Fibroblast of skin of right biceps (primary cell): ENCODE measurements at places on chromosomes 16 and 17.
A peak's percentile ranks its signal among the peaks of the same experiment; 100 is the strongest.

DNA sequence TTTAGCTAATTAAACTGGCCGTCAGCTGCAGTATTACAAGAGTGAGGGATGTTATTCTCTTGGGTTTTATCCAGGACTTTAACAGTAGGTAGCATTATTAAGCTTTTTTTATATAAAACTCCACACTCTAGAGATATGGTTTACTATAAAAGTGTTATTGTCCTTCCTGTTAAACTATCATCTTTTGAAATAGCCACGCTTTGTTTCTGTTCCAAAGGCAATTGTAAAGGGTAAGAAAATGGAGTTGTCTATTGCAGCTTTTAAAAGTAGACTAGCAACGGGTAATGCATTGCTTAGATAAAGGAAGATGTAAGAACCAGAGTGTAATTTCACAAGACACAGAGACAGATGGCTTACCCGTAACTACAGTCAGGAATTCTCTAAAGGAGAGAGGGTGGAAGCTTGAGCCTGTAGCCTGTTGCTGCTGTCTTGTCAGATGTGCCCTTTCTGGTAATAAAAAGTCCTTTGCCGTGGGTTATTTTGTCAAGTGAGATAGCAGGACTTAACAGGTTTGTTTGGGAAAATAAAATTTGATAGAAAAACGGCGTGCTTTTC, 56.4 kb downstream of the WWOX start:
- no peak for DNase-seq

GRCh38 chr17:50830352-50830751, 5.0 kb upstream of the WFIKKN2 start:
- no peak for DNase-seq

DNA sequence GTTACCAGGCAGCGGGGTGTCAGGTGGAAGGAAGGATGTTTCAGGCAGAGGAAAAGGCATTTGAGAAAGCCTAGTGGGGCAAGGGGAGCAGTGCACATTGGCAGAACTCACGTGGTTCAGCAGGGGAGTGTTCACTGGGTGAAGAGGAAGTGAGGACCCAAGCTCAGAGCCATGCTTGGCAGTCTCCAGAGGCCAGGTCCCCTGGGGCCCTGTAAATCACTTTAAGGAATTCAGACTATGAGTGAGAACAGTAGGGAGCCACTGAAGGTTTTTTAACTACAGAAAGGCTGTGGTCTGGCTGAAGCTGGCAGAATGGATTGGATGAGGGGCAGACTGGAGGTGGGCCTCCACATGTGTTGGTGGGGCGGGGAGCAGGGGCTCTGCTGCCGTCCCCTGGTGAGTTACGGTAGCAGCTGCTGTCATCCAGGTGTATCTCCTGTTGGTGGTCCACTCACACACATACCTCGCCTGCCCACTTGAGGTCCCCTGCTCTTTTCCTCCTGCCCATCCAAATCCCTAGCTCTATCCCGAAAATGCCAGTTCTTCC, 5.1 kb downstream of the CLEC16A start:
- DNase-seq = peak; percentile 67

GRCh38 chr17:3961564-3962047, 2.6 kb downstream of the ATP2A3 start:
- DNase-seq = no peak

DNA sequence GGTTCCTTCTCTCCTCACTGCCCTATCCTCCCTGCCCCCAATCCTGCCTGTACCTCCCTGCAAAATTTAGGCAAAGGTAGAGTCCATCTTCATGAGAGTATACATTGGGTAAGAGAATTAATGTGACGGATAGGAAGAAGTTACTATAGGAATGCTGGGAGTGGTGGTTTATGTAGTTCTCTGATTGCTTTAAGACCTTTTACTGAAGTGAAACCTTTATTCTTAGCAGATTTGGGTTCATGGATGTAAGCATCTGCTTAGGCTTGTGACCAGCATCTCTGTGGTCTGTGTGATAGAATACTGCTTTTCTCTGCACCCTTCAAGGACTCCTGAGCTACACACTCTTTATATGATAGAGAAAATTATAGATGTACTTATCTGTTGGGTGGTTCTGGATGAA, 127.3 kb downstream of the PRKCA start:
- no peak for DNase-seq

- no peak for DNase-seq
Observed at GRCh38 chr16:13426269-13426668, 493.7 kb upstream of the ERCC4 start.

- DNase-seq = peak; percentile 85
Observed at GRCh38 chr17:78329263-78330059, 30.4 kb downstream of the SOCS3 start.

DNA sequence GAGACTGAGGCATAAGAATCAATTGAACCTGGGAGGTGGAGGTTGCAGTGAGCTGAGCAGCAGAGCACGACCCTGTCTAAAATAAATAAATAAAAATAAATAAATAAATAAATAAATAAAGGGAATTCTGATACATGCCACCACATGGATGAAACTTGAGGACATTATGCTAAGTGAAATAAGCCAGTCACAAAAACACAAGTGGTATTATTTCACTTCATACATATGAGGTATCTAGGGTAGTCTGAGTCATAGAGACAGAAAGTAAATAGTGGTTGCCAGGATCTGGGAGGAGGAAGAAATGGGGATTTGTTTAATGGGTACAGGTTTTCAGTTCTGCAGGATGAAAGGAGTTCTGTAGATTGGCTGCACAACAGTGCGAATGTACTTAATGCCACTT, 16.3 kb downstream of the PIPOX start:
- peak; percentile 45 for DNase-seq

- no peak for DNase-seq
Observed at GRCh38 chr16:2963074-2963722, 877 bp upstream of the KREMEN2 start.

DNA sequence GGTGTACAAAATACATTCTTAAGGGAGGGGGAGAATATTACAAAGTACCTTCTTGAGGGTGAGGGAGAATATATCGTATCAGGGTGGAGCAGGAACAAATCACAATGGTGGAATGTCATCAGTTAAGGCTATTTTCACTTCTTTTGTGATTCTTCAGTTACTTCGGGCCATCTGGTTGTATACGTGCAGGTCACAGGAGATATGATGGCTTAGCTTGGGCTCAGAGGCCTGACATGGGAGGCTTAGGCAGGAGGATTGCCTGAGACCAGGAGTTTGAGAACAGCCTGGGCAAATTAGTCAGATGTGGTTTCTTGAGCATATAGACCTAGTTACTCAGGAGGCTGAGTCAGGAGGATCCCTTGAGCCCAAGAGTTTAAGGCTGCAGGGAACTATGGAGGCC, 13.1 kb downstream of the ODAD4 start:
- DNase-seq = no peak

DNA sequence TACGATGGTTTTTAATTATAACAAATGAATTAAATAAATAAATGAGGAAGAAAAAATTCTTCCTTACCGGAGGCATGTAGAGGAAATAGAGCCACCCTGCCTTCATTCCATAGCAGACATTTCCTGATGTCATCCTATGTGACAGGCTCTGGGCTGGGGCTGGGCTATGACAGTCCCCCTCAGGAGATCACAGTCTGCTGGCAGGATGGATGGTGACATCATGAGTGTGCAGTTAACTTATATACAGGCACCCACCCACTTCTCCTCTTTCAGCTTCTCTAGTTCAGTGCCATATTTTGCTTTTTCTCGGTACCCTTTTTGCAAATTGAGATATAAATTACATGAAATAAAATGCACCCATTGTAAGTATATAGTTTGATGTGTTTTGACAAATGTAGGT, 6.4 kb upstream of the CMTM3 start:
- DNase-seq = no peak

DNA sequence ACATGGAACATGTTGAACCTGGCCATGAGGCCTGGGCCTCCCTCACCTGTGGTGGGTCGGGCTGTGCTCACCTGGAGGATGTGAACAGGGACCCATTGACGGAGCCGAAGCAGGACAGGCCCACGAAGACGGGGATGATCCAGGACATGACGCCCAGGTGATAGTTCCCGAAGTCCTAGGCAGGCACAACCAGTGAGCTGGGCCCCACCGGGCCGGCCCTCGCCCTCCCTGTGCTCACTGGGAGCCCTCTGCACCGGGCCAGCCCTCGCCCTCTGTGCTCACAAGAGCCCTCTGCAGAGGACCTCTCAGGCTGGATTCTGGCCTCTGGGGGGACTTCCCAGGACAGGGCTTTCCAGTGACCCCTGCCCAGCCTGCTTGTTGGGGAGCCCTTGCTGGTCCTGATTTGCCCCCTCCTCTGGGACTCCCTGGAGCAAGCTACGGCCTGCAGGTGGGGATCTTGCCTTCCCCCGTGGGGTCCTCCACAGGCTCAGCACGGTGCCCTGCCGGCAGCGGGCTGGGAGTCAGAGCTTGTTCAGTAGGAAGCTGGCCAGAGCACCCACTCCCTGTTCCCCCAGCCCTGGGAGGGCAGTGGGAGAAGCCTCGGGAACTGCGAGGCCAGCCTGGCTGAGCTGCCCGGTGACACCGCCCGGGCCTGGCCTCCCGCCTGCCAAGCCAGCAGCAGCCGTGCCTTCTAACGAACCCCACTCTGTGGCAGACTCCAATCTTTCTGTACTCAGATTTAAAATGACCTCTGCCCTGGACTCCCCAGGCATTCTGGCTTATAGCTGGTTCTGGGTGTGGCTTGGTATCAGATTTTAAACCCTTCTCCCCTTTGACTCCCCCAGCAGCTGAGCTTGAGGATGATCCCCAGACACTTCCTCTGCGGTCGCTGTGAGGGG, 30.4 kb downstream of the SLC7A5 start:
- DNase-seq = no peak

- no peak for DNase-seq
Observed at GRCh38 chr17:4591529-4591928, 7.2 kb downstream of the SMTNL2 start.

DNA sequence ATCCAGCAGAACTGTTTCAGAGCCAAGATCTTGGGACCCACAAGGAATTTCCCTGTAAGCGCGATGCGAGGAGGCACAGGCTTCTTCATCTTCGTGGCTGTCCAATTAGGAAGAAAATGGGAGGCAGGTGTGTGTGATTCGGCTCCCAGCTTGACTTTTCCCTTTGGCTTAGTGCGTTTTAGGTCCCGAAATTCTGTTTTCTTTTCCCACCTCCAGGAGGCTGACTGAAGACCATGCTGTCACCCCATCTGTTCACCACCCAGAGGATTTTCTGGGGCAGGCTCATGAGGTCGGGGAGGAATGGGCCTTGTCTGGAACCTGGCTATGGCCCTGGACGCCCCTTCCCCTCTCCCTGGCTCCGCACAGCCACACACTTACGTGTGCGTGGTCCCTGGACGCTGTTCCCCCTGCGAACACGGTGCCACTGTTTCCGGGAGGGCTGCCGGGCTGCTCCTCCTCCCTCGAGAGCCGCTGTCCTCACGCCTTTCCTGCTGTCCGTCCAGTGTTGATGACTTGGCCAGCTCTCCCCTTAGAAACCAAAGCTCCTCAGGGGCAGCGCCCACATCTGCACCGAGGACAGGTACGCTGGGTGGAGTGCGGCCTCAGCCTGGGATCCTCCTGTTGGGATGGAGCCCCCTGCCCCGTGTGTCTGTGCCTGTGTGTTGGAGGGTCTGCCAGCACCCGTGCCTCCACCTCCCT, 2.7 kb upstream of the PABPN1L start:
- DNase-seq = no peak
